ENCODE measurements at places on chromosomes 12 and 14. TPM values are rescaled to one million over a fixed set of nuclear protein-coding genes. Genes with fewer than 3 reads are reported as not detected.

CEP170B gene
- 29.4 TPM for total RNA-seq

SPTB gene
- total RNA-seq: 1.7 TPM

KLRC1 gene
- not detected for total RNA-seq

PRIMA1 gene
- total RNA-seq: 0.47 TPM

Data from A549 treated with dexamethasone at 1 μM for 4 hours (cell line).